ENCODE measurements at places on chromosomes 5 and 9.

- DNase-seq: no peak
Measured at GRCh38 chr9:88710449-88710848, 175.5 kb downstream of the NXNL2 start.

DNA sequence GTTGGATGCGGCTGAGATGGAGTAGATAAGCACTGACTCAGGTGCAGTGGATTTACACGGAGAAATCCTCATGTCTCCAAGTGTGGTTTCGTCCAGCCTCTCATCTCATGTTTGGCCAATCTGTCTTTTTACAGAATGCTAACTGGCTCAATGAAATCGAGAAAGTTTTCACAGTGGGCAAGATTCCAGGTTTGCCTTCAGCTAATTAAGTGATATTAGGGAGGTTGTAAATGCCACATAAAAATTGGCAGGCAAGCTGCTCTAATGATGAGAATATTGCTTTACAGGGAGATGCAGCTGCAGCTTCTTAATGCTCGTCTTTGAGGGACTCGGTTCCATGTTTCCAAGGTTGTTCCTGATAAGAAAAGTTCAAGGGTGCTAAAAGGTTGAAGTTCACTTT is 23.7 kb downstream of the BARHL1 start:
- no peak for DNase-seq

- DNase-seq: no peak
Measured at GRCh38 chr9:98834386-98834785, 26.9 kb downstream of the GALNT12 start.

DNA sequence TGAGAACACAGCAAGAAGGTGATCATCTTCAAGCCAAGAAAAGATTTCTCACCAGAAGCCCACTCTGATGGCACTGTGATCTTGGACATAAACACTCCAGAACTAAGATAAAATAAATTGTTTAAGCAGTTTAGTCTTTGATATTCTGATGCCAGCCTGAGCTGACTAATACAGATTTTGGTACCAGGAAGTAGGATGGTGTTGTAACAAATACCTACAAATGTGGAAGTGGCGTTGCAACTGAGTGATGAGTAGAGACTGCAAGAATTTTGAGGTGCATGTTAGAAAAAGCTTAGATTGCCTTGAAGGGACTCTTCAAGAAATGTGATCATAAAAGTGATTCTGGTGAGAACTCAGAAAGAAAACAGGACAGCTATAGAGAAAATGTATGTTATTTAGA is 592.4 kb upstream of the DAB2 start:
- DNase-seq: peak; percentile 8

- peak; percentile 13 for DNase-seq
Measured at GRCh38 chr9:79858508-79858907, 286.7 kb downstream of the TLE4 start.

GRCh38 chr5:42397267-42397666 is 26.0 kb upstream of the GHR start:
- no peak for DNase-seq

- no peak for DNase-seq
Measured at GRCh38 chr9:121367306-121368137, 2.5 kb downstream of the STOM start.

DNA sequence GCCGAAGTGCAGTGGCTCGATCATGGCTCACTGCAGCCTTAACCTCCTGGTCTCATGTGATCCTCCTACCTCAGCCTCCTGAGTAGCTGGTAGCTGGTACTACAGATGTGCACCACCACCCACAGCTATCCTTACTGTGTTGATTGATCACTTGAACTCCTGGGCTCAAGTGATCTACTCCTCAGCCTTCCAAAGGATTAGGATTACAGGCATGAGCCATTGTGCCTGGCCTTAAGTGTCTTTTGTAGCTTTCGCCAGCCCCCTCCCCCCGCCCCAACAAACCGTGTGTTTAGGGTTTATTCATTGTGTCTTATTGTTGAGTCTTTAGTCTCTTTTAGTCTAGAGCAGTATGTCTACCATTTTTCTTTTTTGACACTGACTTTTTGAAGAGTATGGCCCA is 33.1 kb downstream of the SPIN1 start:
- DNase-seq: no peak

- no peak for DNase-seq
Measured at GRCh38 chr9:18847576-18848275, 185.3 kb downstream of the SAXO1 start.

- DNase-seq: peak; percentile 40
Measured at GRCh38 chr9:100322954-100323536, 29.7 kb downstream of the TEX10 start.

DNA sequence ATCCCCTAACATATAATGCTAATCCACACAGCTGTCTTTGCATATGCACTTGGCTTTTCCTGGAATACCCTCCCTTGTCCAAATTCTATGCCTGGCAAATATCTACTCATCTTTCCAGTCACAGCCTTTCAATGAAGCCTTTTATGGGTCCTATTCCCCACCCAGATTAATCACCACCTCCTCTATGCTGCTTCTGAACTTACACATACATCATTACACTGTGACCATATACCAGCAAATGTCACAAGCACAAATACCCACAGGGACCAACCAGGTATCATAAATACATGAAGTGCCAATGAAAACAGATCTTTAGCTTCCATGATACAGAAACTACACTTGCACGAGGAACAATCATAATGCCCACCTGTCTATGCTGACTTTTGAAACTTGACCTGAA is 22.3 kb downstream of the LPAR1 start:
- no peak for DNase-seq

GRCh38 chr9:68509689-68510088 is 31.0 kb downstream of the TMEM252 start:
- no peak for DNase-seq

- DNase-seq: no peak
Measured at GRCh38 chr9:15469406-15469805, 41.4 kb downstream of the PSIP1 start.

DNA sequence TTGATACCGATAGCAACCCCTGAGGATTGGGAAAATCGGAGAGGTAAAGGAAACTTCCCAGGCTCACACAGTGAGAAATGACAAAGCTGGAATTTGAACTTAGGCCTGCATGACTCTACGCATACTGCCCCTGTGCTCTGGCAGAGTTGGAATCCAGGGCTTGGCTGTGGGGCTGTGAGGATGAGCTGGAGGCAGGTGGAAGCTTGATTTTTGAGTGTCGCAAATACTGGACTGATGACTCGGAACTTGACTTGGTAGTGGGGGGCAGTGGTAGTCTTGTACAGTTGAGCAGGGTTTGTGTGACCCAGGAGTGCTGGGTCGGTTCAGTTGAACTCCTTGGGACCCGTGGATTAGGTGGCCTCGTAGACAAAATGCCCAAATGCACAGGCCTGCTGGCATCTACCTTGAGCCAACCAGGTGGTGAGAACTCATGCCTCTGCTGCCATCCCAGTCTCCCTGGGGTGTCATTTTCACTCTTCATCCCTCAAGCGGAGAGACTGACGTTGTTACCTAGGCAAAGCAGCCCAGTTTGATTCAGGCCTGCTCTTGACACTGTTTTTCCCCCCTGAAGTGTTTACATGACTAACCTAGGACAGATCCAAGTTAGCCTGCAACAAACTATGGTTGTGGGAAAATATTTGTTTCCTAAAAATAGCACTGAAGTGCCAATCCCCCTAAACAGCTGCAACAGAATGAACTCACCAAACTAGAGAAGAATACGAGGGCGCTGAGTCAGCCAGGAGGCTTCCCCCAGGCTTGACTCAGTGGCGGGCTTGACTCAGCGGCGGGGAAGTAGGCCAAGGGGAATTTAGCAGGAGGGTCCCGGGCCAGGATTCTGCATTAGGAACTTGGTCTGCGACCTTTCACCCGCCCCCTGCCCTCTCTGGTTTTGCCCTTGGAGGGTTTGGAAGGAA is 45.7 kb upstream of the ORM1 start:
- peak; percentile 67 for DNase-seq

- no peak for DNase-seq
Measured at GRCh38 chr5:132377738-132378137, 8.2 kb downstream of the SLC22A5 start.

- DNase-seq: peak; percentile 92
Measured at GRCh38 chr9:25678147-25678666, at the start of gene TUSC1. Gene TUSC1 (minus strand): TSS chr9:25678444. CDS start chr9:25678312, 132 bp downstream.

DNA sequence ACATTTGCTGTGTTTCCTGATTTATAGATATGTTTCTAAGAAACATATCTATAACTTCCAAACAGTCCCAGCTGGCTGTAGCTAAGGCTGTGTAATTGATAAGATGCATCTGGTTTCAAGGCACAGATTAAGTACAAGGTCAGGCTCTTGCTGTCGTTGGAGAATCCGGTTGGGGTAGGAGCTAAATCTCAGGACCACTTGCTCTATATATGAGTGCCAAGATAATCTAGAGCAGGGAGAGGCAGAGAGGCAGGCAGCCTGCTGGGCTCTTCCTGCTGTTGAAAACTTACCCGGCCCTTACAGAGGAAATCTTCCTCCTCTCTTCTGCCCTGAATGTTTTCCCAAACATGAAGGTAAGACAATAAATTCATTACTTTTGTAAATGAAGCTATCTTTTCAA is at the start of gene C7:
Gene C7 (plus strand): TSS at position 234 of the 400 bp plus-strand sequence. CDS start 114 bp downstream, at position 348.
- DNase-seq: no peak

GRCh38 chr5:95824747-95825146 is 2.2 kb upstream of the GLRX start:
- DNase-seq: no peak
